ENCODE measurements at places on chromosomes 13 and 19. TPM values are rescaled to one million over a fixed set of nuclear protein-coding genes. Genes with fewer than 3 reads are reported as not detected.

GRCh38 chr13:30690282-30691188 lies 44.8 kb upstream of the ALOX5AP start:
- peak; percentile 75 for DNase-seq

- DNase-seq, result no peak
These were observed 2.9 kb downstream of the LAMP1 start for GRCh38 chr13:113299951-113300350.

DNA sequence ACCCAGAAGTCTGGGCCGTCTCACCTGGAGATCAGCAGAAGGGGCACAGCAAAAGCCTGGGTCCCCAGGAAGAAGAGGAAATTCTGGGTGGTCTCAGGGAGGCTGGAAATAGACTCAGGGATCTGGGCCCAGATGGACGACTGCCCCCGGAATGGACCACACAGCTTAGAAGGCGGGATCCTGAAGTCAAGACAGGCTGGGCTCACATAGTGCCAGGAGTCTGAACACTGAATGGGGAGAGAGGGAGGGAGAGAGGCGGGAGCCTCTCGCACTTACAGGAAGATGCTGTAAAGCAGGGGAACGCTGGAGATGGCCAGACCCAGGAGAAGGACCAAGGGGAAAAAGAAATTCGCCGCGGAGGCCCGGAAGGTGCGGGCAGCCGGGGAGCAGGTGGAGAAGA lies 1.3 kb upstream of the LENG1 start:
- DNase-seq, result no peak

DNA sequence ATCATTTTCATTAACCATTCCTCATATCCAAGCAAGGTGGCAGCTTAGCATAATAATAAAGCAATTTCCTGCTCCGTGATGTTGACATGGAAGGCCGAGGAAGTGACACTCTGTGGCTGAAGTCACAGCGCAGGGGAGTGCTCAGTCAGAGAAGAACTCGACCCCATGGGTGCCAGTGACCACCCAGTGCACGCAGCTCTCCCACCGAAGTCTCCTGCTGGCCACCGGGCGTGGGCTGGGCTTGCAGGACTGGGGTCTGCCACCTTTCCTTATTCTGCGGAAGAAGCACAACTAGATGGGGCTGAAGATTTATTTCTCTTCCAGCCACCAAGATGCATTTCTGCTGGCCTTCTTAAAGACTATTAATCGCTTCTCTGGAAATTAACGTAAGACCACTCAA lies 132.1 kb upstream of the SPACA7 start:
- no peak for DNase-seq

DNA sequence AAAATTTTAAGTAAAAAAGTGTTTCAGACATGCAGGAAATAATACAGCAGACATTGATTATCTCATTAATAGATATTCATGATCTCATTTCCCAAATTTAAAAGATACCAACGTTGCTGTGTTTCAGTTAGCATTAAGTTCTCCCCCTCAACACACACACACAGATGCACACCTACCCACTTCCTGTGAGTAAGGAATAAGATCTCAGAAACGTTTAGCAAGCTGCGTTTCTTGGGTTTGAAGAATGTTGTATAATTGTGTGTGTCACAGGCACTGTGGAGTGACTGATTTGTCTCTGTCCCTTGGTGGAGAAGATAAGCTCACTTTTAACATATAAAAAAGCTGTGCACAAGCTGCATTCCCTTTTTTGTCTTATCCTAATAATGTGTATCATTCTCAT lies 196.8 kb downstream of the PDS5B start:
- no peak for DNase-seq

DNA sequence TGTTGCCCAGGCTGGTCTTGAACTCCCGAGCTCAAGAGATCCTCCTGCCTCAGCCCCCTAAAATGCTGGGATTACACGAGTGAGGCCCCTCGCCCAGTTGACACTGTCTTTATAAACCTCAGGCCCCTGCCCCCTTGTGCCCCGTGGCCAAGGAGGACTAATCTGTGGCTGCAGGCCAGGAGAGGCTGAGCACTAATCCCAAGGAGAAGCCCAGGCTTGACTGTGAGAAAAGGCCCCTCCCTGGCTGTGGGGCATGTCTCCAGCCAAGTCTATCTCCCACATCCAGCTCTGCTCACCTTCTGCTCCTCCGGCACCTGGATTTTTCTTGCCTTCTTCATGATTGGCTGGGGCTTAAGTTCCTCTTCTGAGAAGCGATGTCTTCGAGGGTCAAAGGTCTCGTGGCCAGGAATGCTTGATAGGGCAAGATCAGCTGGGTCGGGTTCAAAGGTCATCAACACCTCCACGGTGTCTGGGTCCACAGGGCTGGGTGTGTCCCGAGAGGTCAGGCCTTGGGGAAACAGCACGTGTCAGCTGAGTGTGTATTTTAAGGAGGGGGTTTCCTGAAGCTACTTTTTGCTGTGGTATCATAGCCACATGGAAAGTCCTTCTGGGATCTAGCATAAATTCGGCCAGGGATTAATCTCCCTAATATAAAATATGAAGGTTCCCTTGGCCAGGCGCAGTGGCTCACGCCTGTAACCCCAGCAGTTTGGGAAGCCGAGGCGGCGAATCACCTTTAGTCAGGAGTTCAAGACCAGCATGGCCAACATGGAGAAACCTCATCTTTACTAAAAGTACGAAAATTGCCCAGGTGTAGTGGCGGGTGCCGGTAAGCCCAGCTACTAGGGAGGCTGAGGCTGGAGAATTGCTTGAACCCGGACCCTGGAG lies 3.8 kb downstream of the DBP start:
- no peak for DNase-seq

Gene FPR3
- 12.0 TPM for total RNA-seq

Measured in breast epithelium (tissue), 4 donors.